ENCODE measurements at places on chromosomes 12 and 14.

DNA sequence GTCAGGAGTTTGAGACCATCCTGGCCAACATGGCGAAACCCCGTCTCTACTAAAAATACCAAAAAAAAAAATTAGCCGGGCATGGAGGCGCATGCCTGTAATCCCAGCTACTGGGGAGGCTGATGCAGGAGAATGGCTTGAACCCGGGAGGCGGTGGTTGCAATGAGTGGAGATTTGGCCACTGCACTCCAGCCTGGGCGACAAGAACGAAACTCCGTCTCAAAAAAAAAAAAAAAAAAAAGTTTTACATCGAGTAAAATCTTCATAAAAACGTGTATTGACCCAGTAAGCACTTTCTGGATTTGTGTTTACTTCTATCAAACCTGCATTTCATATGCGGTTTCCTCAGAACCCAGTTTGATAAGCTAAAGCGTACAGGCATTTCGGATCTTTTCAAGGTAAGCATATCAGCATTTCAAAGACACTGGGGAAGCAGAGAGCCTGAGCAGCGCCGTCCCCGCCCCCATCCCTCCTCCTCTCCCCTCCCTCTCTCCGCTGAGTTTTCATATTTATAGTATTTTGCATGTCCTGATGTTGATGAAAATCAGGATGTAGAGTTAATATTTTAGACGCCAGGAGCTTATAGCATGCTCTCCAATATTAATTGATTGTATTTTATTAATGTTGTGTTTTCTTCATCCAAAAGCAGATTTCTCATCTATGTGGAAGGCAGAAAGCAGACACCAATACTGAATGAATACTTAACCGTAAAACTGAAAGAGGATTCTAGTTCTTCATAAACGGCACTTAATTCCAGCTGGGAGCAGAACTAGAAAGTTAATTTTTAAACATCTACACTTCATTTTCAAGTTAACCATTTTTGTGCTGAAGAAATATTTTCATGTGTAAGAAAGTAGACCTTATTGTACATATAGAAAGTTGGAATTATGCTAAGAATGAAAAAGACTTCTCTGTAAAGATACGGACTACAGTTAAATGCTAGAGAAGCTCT lies 9.2 kb upstream of the HIP1R start:
- DNase-seq: peak; percentile 51

- DNase-seq: no peak
Observed at GRCh38 chr14:28057359-28058296, 709.0 kb upstream of the FOXG1 start.

DNA sequence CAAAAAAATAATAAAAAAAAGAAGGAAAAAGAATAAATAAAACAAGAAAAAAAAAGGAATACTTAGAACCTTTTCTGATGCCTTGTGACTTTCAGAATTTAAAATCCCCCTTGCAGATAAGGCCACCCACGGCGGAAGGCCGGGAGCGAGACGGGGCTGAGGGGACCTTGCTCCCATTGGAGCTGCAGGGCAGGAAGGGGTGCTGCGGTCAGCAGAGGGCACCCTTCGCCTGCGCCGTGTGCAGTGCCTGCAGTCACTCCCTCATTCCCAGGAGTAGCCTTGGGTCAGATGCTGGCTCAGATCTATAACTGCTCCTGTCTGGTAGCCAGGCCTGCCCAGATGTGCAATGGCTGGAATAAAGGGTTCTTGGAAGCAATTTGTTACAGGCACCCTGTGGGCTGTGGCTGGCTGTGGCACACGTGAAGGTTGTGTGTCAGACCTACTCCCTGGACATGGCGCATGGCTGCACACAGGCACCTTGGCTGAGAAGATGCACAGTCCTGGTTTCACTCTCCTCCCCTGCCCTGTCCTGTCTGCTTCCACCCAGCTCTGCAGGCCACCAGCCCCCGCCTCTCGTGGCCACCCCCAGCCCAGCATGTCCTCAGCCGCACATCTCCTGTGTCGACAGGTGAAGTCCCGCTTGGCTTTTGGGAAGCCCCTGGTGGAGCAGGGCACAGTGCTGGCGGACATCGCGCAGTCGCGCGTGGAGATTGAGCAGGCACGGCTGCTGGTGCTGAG lies 13.4 kb upstream of the ALDH2 start:
- peak; percentile 79 for DNase-seq

- no peak for DNase-seq
Observed at GRCh38 chr12:14366209-14367039, 942 bp downstream of the ATF7IP start.

DNA sequence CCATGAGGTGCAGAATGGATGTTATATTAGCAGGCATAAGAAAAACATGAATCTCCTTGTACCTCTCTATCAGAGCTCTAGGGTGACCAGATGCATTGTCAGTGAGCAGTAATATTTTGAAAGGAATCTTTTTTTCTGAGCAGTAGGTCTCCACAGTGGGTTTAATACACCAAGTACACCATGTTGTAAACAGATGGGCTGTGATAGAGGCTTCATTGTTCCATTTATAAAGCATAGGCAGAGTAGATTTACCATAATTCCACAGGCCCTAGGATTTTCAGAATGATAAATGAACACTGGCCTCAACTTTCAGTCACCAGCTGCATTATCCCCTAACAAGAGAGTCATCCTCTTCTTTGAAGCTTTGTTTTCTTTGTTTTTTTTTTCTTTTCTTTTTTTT lies 185.2 kb downstream of the ERC1 start:
- DNase-seq: no peak

- DNase-seq: no peak
Observed at GRCh38 chr12:113500306-113500675, 28.6 kb upstream of the LHX5 start.

DNA sequence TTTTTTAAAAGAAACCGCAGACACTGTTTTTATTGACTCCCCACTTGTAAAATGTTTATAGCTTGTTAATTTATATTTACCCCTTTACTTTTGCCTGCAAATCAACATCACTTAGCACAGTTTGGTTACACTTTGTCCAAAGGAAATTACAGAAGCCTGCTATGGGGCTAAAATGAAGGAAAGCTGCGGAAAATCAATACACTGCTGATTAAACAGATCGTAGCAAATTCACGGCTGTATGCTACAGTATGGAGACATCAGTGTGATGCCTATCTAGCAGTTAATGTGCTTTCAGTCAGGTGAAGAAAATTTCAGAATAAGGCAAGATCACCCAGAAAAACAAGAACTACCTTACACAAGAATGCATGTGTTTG lies 110.0 kb downstream of the FOXG1 start:
- DNase-seq: no peak

- no peak for DNase-seq
Observed at GRCh38 chr14:65156568-65157366, 54.5 kb upstream of the MAX start.

- DNase-seq: no peak
Observed at GRCh38 chr12:71578694-71579258, 84.9 kb downstream of the ZFC3H1 start.

GRCh38 chr12:2980630-2981029 lies 21.4 kb downstream of the TEAD4 start:
- no peak for DNase-seq

DNA sequence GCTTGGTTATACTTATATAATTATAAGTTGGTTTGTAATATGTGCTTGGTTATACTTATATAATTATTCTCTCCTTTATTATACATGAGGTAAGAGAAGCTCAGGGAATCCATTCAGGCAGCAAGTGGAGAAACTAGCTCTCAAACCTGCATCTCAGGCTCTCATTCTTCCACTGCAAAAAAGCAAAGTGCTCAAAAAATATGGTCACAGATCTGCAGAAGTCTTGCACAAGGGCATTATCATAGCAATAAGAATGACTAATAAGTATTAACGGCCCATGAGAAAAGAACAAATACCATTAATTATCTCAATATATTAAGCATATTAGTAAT lies 476 bp upstream of the TRAFD1 start:
- no peak for DNase-seq

DNA sequence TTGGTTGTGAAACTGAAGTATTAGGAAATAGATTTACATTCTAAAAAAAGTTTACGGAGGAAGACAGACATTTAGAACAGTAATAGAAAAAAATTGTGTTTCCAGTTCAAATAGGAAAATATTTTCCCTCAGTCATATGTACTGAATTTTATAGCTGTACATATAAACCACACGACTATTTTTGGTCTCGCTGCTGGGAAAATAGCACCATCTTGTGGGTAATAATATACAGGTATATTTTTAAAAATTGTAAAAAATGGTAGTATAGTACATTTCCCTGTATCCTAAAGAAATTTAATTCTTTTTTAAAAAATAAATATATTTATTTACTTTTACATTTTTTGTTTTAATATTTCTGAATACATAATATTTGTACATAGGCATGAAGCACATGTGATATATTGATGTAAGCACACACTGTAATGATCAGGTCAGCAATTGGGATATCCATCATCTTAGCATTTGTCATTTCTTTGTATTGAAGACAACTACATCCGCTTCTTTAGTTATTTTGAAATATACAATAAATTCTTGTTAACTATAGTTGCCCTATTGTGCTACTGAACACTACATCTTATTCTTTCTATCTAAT lies 168.6 kb downstream of the ALX1 start:
- DNase-seq: no peak

DNA sequence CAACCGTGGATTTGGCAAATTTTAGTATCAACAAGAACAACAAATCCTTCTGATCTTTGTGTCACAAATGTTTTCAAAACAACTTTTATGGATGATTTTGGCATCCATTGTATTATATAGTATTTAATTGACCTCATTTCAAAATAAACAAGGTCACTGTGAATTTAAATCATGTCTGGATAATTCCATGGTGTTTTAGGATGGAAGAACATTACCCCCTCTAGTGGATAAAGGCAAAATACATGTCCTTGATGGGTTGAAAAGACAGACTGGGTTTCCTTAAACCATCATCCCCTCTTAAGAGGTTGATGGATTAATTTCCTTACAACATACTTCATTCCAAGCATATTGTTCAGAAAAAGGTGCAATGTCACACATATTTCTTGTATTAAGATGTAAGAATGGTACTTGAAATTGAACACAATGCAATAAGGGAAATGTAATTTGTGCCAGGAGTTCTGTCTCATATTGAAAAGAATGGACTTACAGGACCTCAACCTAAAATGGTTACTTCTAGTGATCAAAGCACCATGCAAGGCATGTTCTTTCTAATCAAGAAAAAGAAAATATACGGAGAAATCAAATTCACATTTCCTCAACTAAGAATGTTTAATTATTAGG lies 352.0 kb downstream of the BCAT1 start:
- no peak for DNase-seq

DNA sequence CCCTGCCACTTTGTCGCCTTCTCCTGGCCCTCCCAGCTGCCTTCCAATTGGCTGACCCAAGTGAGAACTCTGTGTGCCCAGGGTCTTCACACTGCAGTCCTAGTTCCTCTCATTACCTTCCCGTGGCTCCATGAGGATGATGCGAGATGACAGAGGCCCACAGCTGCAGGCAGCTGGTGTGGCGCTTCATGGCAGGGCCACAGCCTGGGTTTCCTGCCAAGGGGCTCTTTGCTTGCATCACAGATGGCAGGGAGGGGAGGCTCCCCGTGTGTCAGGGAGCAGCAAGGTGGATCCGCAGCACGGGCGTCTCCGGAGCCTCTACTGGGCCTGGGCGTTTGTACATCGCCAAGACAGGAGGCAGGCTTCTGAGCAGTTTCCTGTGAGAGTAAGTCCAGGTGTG lies 28.9 kb downstream of the DEGS2 start:
- no peak for DNase-seq

- DNase-seq: no peak
Observed at GRCh38 chr14:52332269-52332668, 18.2 kb downstream of the PTGER2 start.

GRCh38 chr12:62210422-62210821 lies 49.8 kb upstream of the USP15 start:
- DNase-seq: no peak

DNA sequence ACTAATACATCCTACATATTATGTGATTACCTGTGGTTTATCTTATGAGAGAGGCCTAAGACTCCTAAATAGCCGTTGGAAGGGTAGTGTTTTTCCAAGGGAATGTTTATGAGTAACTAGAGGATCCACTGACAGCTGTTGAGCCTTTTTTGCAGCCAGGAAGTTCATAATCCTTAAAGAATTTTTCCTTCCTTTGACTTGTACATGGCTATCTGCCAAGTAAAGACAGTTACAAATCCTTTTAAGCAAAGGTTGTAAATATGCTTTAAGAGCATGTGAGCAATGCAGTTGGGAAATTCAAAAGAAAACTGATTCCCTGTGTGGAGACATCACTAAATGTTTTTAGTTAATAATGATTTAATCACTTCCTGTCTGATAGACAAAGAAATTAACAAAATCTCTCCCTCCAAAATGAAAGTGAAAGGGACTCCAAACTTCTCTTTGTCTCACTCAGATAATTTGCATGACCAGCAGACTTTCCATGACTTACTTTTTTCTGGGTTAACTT lies 333.8 kb downstream of the PDZRN4 start:
- DNase-seq: no peak

DNA sequence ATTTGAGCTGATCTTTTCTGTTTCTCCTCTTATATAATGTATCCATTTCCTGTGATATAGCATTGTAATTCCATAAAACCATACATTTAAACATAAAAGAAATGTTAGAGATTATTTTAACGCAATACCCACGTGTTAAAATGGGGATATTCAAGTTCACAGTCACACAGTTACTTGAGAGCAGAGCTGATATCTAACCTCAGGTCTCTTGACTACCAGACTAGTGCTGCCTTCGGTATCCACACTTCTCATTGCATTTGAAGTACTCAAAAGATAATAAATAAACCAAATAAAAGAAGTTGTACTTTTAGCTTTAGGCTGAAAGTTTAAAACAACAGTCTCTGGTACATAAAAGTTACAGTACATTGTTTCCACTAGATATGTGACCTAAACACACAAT lies 2.9 kb downstream of the CLECL1 start:
- DNase-seq: no peak

DNA sequence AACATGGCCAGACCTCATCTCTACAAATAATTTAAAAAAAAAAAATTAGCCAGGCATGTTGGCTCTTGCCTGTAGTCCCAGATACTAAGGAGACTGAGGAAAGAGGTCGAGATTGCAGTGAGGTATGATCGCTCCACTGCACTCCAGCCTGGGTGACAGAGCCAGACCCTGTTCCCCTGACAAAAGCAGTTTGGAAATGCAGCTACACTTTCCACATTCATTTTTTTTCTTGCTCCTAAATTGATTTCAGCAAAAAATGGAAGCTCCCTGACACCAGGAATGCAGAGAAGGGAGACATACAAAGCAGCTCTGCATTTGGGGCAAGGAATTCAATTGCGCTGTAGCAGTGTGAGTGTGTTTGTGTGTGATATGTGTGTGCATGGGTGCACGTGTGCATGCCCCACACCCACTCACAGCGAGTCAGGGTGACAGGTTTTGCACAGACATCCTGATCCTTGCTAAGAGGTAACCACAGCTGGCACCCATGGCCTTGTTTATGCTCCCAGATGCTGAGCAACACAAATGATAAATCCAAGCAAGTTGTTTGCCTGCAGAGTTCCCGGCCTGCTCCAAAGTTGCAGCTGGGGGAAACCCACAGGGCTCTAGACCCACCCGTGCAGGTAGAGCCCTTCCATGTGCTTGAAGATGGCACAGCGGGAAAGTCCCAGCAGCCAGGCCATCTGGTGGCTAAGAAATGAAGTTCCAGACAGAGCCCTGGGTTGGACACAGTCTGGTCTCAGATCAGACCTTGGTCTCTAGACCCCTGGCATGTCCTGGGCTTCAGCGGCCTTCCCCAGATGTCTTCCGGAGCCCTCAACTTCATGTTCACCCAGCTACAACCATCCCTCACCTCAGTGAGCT lies 25.9 kb upstream of the BDKRB2 start:
- no peak for DNase-seq
